ENCODE measurements at places on chromosomes 11 and 22.

- no peak for ATAC-seq
These were observed 505.7 kb upstream of the LUZP2 start for GRCh38 chr11:23991165-23991539.

DNA sequence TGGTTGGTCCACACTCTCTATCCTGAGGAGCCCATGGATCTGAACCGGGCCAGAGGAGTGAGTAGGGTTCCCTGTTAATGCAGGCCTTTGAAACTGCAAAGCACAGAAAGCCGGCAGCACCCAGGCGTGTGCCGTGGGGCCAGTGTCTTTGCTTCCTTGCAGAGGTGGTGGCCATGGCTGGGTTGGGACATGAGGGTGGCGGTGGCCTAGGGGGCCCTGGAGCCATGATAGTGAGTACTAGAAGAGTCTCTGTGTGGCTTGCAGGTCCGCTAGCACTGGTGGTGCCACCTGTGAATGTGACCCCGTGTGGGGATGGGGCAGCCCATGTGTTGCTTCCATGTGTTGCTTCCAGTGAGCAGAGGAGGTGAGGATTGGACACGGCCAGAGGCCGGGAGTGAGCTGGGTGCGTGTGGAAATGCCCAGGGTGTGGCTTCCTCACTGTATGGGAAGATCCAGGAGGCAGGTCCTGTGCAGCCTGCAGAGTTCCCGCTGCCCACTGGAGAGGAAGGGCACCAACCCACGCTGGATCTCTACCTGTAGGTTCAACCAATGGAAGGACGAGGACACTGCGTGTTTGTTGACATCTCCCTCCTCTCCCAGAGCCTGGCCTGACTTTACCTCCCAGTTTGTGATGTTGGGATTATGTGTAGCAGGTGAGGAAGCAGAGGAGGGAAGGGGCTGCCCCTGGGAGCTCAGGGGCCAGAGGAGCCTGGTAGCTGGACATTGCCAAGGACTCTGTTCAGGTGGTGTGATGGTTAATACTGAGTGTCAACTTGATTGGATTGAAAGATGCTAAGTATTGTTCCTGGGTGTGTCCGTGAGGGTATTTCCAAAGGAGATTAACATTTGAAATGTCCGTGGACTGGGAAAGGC is 796.6 kb downstream of the TBC1D22A start:
- ATAC-seq = no peak

- ATAC-seq = no peak
These were observed 22.6 kb upstream of the SERPIND1 start for GRCh38 chr22:20751185-20751851.

GRCh38 chr22:32411402-32411801 is 645 bp downstream of the RTCB start:
- no peak for ATAC-seq

DNA sequence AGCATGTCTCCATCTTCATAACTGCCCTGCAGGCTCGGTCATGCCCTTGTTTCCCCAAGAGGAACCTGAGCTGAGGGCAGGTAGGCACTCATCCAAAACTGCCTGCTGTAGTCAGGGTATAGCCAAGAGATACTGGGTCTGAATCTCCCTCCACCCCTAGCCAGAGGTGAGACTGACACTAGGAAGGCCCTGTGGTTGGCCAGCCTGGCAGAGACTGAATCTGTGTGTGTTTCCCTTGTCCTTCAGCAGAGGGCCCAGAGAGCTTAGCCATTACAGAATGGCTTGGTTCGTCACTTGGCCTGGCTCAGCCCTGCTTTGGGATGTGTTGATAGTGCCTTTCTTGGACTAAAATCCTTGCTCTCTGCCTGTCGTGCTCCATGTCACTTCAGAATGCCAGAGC is 79.3 kb upstream of the SUSD2 start:
- ATAC-seq = no peak

- no peak for ATAC-seq
These were observed 62.3 kb downstream of the BTG4 start for GRCh38 chr11:111449696-111450479.

GRCh38 chr11:134412203-134413042 is at the start of gene B3GAT1:
Gene B3GAT1, minus strand, starts transcription at chr11:134412242. Its CDS starts 24,583 bp downstream, at chr11:134387659.
- ATAC-seq = no peak

DNA sequence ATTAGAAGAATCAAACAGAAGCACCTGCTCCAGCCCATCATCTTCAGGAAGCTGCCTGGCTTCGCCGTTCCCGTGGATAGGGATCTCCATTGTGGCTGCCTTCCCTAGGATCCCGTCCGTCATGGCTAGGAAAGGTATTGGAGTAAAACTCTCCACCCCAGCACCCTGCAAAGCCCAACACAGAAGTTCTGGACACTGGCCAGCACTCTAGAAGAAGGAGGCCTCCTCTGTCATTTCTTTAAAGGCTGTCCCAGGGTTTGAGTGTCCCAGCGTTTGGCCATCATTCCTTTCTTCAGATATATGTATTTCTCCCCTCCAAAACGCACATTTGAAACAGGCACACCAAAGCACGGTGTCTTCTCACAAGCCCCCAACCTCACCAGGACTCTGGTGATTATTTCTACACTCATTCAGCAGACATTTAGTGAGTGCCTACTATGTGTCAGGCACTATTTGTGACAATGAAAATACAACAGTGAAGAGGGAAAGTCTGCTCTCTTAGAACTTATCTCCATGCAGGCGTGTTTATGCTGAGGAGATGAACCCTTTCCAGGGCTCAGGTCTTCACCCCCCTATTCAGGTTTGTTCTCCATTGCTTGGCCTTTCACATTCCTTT is 724 bp downstream of the ARFIP2 start:
- ATAC-seq = no peak

DNA sequence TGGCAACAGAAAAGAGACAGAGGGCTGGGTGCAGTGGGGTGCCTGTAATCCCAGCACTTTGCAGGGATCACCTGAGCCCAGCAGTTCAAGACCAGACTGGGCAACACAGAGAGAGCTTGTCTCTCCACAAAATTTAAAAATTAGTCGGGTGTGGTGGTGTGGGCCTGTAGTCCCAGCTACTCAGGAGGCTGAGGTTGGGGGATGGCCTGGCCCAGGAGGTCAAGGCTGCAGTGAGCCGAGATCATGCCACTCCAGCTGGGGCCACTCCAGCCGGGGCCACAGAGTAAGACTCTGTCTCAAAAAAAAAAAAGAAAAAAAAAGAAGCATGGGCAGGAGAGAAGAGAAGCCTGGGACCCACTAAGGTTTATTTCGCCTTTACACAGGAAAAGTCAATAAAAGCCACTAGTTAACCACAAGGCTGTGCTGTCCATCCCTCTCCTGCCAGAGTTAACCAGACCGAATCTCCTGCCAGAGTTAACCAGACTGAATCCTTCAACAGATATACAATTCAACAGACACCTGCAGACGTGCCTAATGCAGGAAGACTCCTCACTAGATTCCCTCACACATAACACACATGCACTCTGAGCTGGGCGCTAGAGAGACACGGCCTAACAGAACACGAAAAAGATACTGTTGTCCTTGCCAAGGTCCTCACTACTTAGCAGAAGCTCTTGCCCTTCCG is 29.8 kb downstream of the MICAL3 start:
- ATAC-seq = peak; percentile 71

- ATAC-seq = no peak
These were observed 41.8 kb upstream of the ZBTB16 start for GRCh38 chr11:114017723-114018122.

All from stimulated activated memory B cell treated with anti-CD40 and anti-IgM and Interleukin-4, amounts not matched to agents 10 μg/mL and 1 μg/mL and 100 μg/mL, for 72 hours (primary cell).